ENCODE measurements at places on chromosomes 7 and 10.

DNA sequence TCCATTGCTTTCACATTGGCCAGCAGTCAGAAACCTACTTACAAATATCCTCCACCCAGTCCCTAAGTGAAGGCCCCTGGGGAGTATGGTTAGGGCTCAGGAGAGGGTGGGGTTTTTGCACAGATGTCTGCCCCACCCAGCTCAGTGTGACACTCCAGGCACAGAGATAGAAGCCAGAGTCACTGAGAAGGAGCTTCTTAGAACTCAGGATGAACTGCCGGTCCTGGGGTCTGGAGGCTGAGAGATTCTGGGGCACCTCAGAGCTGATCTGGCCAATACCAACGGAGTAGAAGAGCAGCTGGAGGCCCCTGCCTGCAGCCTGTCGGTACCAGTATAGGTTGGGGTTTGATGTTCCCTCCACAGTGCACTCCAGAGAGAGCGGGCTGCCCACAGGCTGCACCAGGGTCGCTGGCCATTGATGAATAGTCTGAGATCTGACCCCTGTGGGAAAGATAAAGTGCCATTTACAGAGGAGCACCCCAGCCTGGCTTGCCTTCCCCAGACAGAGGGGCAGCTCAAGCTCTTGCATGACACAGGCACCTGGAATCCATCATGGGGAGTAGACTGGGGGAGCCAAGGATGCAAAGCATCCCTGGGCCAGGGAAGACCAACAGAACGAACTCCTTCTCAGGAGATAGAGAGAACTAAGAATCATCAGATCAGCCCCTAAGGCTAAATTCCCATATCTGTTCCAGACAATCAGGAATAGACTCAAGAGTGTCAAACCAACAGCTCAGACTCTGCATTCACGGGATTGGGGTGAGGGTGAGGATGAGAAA, 41.9 kb downstream of the PRSS2 start:
- DNase-seq = no peak

- DNase-seq = no peak
These were observed 3.8 kb downstream of the SPRN start for GRCh38 chr10:133420579-133420978.

DNA sequence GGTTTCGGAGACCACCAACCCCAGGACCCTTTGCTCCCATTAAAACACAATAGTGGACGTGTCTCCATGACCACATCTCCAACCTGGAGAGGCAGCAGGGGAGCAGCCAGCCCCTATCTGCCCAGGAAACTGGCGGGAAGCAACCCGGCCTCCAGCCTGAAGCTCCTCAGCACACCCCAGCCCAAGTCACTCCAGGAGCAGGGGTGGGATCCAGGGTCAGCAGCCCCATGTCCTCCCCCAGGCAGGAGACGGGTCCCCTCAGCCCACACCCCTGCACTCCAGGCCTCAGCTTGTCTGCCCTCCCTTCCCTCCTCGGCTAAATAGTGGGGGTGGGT, 601 bp downstream of the ADAM8 start:
- DNase-seq = no peak

- no peak for DNase-seq
These were observed 36.4 kb upstream of the FERD3L start for GRCh38 chr7:19181634-19182033.

DNA sequence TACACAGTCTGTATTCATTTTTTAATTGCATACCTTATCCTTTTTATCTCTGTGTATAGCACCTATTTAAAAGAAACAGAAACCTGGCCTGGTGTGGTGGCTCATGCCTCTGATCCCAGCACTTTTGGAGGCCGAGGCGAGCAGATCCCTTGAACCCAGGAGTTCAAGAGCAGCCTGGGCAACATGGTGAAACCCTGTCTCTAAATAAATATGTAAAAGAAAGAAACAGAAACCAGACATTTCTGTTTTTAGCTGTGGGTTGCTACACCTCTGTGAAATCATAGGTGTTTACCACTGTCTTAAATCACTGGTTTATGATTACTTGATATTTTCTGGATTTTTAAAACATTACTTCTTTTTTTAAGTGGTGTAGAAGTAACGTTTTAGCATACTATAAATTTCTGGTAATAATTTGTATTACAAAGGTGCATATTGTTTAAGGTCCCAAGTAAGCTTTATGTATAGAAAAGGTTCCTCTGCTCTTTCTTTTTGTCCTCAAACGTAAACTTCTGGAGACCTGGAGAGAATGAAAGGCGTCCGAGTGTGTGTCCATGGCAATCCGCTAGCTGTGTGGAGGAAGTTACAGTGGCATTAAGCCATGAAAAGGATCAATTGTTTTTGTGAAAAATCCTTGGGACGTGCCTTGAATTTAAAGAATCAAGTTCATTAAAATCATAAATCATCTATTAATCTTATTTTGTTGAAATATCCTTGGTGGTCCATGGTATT, 41.1 kb downstream of the PTPRZ1 start:
- no peak for DNase-seq

- DNase-seq = peak; percentile 89
These were observed 21.8 kb upstream of the MRC1 start for GRCh38 chr10:17787087-17787961.

GRCh38 chr7:84372155-84372621, 177.6 kb upstream of the SEMA3A start:
- peak; percentile 82 for DNase-seq

- DNase-seq = no peak
These were observed 77.2 kb downstream of the CDH23 start for GRCh38 chr10:71473671-71474599.

DNA sequence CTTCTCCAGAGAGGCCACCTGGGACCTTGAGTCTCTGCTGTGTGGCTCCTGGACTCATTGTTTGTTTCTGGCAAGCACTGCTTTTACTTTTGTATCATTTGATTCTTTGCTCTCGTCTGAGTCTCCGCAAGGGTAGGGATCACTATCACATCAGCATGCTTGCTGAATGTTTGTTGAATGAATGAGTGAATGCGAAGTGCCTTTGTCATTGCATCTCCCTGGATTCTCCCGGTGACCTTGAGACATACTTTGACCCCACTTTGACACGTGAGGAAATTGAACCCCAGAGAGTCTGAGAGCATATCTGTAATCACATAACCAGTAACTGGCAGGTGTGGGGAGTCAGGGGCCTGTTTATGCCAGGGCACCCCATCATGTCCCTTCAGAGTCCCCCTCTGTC, 92.8 kb downstream of the ZMIZ1 start:
- no peak for DNase-seq

DNA sequence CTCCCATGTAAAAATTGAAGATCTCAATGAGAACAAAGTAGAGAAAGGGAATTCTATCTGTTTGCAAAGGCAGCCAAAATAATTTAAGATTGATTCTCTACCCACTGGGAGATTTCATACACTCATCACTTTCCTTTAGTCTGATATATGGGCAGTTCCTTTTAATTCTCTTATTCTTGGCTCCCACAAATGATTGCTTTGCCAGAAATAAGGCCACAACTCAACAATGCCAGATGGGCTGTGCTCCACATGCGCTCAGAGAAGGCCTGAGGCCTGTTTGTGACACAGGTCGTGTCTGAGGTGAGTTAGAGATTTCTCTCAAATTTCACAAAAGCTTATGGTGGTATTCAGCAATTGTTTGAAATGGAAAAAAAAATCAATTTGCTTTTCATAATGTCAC, 501.9 kb upstream of the SEMA3D start:
- no peak for DNase-seq

- no peak for DNase-seq
These were observed 318.4 kb upstream of the KAT6B start for GRCh38 chr10:74507951-74508350.

All from RCC 7860 (cell line).